ENCODE measurements at places on chromosomes 7 and 10.

- DNase-seq: no peak
Measured at GRCh38 chr7:154480817-154481216, 428.6 kb downstream of the DPP6 start.

GRCh38 chr10:3354174-3354900, 181.8 kb upstream of the PITRM1 start:
- DNase-seq: no peak

GRCh38 chr10:34650156-34650555, 164.9 kb downstream of the PARD3 start:
- no peak for DNase-seq

DNA sequence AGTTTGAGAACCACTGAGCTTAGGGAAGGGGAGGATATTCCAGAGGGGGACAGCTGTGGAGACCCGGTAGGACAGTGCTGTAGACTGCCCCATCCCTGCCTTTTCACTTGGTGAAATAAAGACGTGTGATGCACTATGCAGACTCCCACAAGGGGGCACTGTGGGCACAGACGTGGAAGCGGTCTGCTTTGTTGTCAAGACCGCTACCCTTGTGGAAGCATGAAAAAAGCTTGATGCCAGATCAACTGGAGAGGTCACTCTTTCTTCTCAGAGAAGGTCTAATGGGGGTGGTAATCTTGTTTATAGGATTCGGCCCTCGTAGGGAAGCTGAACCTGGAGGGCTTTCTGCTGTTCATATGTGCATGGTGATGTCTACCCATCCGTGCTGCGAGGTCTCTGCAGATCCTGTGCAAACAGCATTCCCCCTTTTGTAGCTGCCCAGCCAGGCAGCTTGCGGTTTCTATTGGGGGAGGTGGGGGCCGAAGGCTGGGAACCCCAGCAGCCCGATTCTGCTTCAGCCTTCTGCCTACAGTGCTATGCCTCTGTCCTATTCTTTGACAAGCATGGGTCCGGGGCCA, 13.7 kb downstream of the RPS24 start:
- peak; percentile 53 for DNase-seq

DNA sequence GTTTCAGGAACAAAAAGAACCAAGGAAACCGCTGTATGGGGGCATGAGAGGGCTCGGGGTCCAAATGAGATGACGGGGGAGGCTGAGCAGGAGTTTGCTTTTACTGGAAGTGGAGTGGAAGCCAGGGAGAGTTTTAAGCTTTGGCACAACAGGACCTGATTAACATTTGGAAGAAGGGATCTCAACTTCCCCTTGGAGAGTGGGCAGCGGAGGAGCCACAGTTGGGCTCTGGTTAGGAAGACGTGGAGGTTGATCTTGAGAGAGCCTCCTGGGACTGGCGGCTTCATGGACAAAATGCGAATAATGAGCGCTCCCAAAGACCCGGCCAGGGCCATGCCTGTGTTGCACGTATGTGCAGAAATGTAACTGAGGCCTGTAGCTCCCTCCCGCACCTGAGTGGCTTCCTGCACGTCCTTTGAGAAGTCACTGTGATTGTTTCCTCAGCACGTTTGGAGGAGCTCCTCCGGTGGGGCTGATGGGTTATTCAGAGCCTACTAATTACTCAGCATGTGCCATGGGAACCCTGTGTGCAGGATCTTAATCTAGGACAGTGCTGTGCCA, 595.3 kb upstream of the MGMT start:
- DNase-seq: no peak

- no peak for DNase-seq
Measured at GRCh38 chr7:100167912-100168323, 499 bp downstream of the GAL3ST4 start.

- no peak for DNase-seq
Measured at GRCh38 chr7:29859104-29859503, 52.8 kb downstream of the WIPF3 start.

- DNase-seq: peak; percentile 89
Measured at GRCh38 chr10:118798231-118798662, 43.5 kb upstream of the CACUL1 start.

All from mammary epithelial cell (primary cell).